ENCODE measurements at places on chromosomes 11 and 22.

DNA sequence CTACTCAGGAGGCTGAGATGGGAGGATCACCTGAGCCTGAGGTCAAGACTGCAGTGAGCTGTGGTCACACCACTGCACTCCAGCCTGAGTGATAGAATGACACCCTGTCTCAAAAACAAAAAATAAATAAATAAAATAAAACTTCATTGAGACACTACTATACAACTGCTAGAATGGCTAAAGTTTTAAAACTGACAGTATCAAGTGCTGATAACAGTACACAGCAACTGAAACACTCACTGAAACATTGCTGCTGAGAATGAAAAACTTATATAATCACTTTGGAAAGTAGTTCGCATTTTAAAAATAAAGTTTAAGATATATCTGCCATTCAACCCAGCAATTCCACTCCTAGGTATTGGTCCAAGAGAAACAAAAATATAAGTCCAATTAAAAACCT, 100.7 kb downstream of the WNT11 start:
- DNase-seq: no peak

GRCh38 chr11:122362381-122362780, 246.4 kb upstream of the BLID start:
- DNase-seq: no peak

- DNase-seq: no peak
These were observed 8.7 kb downstream of the TNKS1BP1 start for GRCh38 chr11:57316017-57316416.

- DNase-seq: no peak
These were observed 291.5 kb downstream of the MN1 start for GRCh38 chr22:27510024-27510423.

DNA sequence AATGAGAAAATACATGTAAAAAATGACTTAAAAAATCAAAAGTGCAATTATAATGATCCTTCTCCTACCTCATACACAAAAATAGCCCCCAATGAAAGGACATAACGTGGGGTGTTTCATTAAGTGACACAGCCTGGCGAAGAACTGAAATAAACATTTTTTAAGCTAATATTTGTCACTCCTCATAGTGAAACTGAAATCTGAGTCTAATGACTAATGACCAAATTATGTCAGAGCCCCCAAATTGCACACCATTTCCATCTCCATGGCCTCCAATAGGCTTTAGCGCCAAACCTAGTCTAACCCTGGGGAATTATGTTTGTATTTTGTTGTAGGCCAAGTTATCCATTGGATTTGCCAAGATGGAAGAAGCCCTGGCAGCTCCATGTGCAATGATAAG, 119.1 kb downstream of the WT1 start:
- no peak for DNase-seq

DNA sequence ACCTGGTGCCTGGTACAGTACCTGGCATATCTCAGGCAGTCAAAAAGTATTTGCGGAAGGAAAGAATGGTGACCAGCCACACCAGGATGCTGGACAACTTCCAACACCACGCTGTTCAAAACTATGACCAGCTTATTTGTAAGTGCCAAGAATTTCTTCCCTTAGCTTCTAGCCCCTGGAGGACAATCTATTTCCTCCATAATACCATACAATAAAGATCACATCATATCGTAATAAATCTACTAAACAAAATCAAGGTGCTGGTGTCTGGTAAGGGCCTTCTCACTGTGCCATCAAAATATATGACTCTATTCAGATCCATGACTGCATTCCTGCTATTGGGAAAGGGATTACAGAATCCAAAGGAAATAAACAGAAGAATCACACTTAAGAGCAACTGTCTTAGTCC, 51.5 kb downstream of the ALG9 start:
- DNase-seq: no peak

GRCh38 chr11:122230385-122230755, 114.4 kb upstream of the BLID start:
- no peak for DNase-seq

GRCh38 chr22:47548953-47549740, 786.7 kb downstream of the TBC1D22A start:
- DNase-seq: no peak

DNA sequence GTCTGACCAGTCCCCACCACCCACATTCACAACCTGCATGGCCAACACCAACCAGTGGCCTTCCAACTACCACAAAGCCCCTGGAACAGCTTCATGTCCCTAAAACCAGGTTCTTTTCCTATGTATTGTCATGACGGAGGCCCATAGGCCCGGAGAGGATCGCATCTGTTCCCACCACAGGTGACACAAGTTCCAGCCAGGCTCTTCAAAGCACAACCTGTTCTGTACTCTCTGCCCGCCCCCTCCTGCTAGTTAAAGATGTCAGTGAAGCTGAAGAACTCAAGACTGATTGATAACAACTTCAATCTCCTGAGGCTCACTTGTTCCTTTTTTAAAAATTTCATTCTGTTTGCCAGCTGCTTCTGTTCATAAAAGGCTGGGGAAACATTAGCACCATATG, 121.1 kb upstream of the GUCY1A2 start:
- no peak for DNase-seq

DNA sequence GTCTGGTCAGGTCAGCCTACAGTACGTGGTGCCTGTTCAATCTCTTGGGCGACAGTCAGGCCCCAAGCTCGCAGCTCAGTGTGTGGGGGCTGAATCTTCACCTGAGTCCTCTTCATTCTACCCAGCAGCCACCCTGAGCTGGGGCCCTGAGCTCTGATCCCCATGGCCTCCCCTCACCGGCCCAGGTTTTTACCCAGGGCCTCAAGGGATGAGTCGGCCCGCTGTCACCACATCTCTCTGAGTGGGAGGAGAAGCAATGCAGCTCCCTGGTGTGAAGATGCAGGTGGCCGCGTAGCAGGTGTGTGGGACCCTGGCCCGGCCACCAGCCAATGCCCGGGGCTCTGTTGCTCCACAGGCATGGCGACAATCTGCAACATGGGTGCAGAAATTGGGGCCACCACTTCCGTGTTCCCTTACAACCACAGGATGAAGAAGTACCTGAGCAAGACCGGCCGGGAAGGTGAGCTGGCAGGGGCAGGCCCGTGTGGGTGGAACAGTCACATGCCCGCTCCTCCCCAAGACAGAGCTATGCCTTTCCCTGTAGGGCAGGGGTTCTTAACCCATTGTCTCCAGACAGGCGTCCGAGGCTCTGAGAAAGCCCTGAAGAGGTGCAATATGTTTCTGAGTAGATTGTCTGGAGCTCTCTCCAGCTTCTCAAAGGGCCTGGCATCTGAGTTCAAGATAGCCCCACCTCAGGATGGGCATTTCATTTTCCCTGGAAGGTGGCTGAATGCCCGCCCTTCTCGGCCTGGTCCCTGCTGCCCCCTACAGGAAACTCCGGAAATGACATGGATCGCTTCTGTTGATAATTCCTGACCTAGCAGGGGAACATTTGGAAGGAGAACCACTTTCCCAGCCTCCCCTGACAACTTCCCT, 26.9 kb downstream of the POLR3H start:
- no peak for DNase-seq

GRCh38 chr11:44139565-44140330, 44.3 kb downstream of the EXT2 start:
- no peak for DNase-seq

DNA sequence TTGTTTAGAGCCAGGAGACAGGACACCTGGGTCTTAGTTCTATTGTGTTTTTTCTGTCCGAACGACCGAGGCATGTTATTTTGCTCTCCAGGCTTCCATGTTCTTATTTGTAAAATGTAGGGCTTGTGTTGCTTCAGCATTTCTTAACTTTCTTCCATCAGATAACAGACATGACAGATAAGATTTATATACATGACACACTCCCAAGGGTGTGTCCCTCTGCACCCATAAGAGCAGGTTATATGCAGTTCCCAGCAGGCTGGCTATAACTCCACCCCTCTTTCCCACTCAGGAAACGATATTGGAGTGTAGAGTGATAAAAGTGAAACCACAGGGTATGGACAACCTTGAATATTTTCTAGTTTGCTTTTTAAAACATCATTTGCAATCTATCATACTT, 65.8 kb downstream of the APIP start:
- no peak for DNase-seq

DNA sequence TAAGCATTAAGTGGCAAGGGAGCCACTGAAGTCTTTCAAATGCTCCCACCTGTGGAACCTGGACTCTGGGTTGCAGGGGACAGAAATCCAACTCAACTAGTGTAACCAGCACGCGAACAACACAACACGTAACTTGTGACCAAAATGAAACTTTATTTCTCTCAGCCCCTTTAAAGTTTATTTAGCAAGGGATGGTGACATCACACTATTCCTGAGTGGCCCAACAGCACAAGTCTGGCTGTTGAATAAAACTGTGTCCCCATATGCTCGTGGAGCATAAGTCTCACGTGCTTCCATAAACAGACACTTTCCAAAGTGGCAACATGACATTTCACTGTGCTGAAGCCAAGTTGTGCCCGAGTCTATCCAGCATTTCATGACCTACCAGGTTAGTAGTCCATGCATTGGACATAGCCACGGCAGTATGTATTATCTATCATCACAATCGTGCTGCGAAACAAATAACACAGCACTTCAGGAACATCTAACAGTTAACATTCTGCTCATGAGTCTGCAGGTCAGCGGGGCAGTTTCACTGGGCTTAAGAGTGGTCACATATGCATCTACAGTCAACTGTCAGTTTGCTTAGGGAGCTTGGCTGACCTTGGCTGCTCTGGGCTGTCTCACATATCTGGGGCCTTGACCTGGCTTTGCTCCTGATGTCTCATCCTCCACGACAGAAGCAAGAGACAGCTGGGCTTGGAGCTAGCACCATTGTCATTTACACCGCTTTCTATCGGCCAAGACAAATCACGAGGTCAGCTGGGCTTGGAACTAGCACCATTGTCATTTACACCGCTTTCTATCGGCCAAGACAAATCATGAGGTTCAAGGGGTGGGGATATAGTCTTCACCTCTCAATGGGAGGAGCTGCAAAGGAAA, 35.0 kb upstream of the LMO2 start:
- DNase-seq: no peak

DNA sequence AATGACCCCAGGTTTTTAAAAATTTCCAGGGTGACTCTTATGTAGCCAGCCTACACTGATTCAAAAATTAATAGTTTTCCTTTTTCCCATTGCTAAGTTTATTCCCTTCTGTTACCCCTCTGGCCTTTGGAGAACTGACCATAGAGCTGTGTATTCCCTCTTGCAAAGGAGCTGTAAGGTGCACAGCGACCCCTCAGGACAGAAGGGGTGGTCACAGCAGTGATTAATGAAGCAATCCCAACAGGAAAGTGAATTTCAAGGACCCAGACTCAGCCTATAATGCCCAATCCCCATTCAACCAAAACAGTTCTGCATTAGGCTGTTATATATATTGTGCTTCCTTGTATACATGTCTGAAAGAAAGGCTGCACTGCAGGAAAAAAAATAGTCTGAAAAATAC, 147.1 kb downstream of the WT1 start:
- no peak for DNase-seq

DNA sequence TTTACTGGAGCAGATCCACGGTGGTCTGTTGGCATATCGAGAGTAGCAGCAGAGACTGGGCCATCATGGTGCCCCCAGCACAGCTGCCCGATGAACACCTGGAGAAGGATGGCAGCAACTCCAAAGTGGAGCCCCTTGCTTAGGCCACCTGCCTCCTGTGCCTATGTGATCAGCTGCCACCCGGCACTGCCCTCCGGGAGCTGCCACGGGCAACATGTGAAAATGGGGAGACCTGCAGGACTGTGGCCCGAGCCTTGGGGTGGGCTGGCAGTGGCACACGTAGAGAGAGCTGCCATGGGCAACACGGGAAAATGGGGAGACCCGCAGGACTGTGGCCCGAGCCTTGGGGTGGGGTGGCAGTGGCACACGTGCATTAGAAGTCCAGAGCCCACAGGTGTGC, 3.1 kb downstream of the FXYD2 start:
- DNase-seq: no peak

- no peak for DNase-seq
These were observed 195.2 kb downstream of the TRIM29 start for GRCh38 chr11:119942583-119943297.

- DNase-seq: no peak
These were observed 5.9 kb upstream of the MMP3 start for GRCh38 chr11:102849311-102849710.

DNA sequence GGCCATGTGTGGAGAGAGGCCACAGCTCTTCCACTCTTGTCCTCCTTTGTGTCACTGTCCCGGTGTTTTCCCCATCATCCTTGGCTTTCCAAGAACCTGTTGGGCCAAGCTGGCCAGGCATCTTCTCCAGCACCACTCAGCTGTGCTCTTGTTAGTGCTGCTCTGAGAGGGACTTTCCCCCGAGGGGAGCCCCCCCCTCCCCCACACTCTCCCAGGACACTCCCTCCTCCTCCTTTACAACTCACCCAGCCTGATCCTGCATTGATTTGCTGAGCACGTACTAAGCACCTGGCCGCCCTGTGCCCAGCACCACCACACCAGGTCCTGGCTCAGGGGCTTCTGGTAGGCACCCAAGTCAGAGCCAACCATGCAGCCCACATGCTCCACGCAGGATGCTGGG, 13.2 kb downstream of the TP53AIP1 start:
- DNase-seq: no peak

DNA sequence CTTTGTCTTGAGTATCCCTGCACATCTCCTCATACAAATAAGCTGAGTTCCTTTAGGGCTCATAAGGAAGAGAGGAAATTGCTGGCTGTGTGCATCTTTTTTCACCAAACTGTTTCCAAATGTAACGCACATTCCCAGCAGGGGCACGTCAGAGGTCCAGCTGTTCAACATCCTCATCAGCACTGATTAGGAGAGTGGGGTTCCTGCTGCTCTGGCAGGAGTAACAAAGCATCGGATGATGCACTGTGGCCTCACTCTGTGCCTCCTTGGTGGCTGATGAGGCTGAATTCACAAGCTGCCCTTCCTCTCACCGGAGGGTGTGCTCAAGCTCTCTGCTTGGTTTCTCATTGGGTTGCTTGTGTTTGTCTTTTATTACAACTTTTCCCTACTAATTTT, 35.5 kb upstream of the SLC25A1 start:
- DNase-seq: no peak

- no peak for DNase-seq
These were observed 13.8 kb downstream of the TSPAN32 start for GRCh38 chr11:2315395-2316168.

- no peak for DNase-seq
These were observed 91.5 kb upstream of the FGF3 start for GRCh38 chr11:69910519-69911309.

DNA sequence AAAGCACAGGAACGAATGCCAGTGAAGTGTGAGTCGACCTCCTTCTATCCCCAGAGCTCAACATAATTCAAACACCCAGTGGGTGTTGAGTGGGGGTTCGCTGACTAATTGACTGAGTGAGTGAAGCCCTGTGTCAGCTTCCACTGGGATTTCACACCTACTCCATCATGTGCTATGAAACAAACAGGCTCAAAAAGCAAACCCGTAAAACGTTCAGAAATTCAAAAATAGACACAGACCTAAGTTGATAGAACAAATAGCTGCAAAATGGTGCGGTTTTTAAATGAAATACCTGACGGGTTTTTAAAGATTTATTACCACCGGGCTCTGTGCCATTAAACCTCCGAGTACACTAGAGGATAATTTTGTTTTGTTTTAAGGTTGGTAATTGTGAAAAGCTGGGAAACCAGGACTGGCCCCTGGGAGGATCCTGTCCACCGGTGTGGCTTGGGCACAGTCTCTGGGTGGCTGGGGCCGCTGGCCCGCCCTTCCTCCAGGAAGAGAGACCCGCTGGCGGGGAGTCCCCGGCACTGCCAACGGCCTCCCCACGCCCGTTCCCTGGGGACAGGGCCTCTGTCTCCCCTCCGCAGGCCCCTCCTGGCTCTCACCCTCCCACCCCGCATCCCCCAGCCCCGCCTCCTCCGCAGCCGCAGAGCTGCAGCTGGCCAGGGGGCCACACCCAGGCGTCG, 13.6 kb downstream of the KCNJ5 start:
- DNase-seq: no peak

- no peak for DNase-seq
These were observed 59.2 kb upstream of the CD5 start for GRCh38 chr11:61042961-61043540.

Measured in T-helper 2 cell treated with Interferon-gamma antibody and Interleukin-4, amounts not matched to agents 5 μg/mL and 100 μg/mL, for 36 hours (primary cell).